ENCODE measurements at places on chromosomes 5 and 9.
A peak's percentile ranks its signal among the peaks of the same experiment; 100 is the strongest.

DNA sequence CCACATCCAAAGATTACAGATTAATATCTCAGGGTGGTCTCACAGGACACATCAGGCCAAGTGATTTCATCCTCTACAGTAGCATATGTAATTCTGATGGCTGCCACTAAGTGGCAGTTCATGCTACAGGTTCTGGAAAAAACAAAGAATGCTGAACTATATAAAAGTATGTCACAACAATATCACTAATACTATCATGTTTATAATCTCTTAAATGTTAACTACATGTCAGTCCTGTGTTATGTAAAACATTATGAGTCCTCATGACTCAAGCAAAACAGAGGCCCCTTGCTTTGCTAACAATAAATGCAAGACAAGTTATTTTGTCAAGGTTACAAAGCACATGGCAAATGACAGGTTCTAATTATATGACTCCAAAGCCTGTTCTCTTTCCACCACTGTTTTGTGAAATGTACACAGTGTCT, 233.2 kb downstream of the FBXL17 start:
- no peak for DNase-seq

- no peak for DNase-seq
Measured at GRCh38 chr9:95104980-95105379, 212.5 kb downstream of the FANCC start.

DNA sequence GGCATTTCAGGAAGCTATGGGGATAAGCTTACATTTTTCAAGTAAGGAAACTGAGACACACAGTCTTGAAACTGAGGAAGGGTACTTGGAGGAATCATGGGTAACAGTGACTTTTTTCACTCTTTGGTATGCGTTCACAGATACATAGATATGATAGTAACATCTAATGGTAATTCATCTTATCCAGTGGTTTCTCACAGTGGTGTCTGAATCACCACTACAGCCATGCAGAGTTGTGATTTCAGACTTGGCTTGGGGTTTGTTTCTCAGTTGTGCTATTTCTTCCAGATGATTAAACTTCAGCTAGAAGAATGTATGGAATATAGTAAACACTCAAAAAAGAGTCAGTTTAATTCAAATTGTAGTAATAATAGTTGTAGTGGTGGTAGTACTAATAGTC, 239.1 kb upstream of the NUDT12 start:
- no peak for DNase-seq

DNA sequence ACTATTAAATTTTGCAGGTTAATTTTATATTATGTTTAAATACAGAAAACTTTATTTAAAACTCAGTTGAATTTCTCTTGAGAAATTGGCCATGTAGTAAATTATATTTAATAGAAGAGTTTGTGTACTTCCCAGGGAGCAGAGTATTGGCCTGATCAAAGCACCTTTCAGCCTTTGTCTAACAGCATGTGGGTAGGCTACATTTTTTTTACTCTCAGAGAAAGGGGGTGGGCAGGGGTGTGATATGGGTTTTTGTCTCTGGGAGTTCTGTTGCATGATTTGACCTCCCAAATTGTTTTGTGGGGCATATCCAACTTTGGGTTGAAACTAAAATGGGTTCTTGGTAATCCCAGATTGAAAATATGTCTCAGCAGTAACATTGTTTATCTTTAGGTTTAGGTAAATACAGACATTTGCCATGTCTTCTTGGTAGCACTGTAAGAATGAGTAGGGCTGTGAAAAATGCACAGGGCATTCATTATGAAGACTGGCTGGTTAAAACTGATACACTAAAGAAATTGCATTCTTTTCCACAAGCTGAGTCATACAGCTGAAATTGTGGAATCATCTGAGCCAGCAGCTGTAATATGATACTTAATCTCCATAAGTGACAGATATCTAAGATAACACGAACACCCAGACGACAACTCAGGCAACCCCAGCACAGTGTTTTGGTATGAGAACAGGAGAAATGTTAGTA, 75.4 kb upstream of the CDKN2B start:
- DNase-seq, result peak; percentile 24

DNA sequence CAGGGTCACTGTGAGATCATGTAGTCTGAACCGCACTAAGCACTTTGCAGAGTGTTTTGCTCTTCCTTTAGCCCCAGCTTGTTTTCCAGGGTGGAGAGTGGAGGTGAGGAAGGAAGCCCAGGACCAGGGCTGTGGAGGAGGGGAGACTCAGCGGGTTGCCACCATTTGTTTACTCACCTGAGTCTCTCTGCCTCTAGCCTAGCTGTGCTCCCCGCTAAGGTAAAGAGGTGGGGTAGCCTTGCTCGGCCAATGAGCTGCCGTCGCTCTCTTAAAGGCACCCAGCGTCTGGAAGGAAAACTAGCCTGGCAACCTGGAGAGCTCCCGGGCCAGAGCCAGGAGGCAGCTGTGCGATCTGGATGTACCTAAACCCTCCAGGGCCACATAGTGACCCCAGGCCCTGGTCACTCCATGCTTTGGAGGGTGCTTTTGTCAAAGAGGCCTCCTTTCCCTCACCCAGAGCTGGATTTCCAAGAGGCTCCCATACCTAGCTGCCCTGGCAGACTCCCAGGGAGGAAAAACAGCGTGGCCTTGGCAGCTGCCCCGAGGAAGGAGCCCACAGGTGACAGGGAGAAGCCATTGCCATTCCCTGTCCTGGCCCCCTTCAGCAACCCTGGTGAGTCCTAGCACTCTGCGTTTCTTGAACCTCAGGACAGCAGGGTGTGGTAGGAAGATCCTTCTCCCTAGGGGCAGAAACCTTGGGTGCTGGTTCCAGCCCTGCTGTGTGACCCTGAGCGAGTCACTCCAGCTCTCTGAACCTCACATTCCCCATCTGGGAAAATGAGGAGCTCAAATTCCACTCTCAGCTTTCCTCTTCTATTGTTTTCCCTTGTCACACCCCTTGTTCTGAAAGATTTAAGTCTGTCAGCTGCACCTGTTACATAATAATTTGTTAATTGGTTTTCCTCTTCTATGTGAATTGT, 42.4 kb upstream of the LARP1 start:
- no peak for DNase-seq

- peak; percentile 67 for DNase-seq
Measured at GRCh38 chr9:18061856-18062255, 412.1 kb upstream of the ADAMTSL1 start.

GRCh38 chr9:135040892-135041291, 46.6 kb upstream of the OLFM1 start:
- no peak for DNase-seq

DNA sequence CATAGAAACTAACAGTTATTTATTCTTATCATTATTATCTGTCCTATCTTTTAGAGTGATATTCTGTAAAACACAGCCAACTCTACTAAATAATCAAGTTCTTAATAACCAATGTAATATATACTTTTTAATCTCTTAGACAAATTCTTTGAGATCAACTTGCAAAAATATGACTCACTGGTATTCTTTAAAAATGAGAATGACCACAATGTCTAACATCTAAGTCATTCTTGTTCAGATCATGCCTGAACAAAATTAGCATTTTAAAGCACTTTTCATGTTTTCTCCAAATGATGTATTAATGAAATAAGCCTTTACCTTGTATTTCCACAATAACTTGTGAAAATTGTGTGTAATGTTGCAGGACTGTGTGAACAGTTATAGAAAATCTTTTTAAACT, 356.9 kb upstream of the RGMB start:
- DNase-seq, result no peak

- DNase-seq, result no peak
Measured at GRCh38 chr5:122154491-122154890, 25.1 kb downstream of the ZNF474 start.

GRCh38 chr9:3059781-3060468, 216.0 kb upstream of the PUM3 start:
- peak; percentile 40 for DNase-seq

DNA sequence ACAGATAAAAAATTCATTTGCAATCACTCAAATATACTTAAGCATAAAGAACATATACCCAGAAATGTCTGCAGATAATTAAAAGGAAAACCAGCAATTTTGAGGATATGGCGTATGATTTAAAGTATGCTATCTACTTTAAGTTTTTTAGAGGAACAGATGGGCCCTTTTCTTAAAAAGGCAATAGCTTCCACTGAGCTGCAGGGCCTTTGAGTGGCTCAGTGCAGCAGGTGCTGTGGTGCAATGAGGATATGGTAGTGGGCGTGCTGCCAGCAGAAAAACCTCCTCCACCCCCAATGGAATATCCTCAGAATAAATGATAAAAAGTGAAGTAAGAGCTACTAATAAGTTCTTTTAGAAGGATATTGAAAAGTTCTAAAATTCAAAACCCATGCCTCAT, 814.5 kb downstream of the MTRR start:
- no peak for DNase-seq

- DNase-seq, result no peak
Measured at GRCh38 chr5:169721771-169722170, 84.7 kb downstream of the DOCK2 start.

DNA sequence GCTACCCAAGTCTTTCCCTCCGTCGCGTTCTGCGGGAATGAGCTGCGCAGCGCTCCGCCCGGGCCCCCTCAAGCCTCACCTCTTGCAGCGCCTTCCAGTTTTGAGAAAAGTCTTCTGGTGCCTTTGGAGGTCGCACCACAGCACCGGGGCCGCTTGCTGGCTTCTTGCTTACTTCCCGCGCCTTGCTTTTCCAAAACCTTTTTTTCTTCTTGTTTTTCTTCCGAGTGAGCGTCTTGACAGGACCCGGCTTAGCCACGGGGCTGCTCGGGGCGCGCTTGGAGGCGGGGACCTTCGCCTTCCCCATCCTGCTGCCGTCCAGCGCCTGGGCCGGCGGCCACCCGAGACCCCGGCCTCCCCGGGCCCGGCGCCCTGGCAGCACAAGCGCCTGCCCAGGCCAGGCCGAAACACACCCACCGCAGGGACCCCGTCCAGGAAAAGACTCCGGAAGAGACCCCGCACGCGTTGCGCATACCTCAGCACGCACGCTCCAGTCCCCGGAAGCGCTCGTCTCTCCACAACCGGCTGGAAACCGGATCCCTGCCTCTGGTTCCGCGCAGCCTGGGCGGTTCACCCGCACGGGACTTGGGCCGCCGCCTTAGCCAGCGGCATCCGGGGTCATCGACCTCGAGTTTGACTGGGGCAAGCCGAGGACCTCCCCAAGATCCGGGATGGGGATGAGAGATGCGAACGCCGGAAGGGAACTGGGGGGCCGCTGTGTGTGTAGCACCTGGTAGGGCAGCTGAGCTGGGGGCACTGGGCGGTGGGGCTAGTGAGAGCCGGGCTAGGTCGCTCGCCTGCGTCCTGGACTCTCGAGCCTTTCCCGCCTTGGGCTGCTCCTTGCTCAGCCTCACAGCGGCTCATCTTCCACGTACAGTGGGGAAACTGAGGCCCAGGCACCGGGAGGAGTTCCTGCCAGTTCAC, at the start of gene REXO4:
Gene REXO4 (minus strand): TSS at position 470 of the 921 bp plus-strand sequence. CDS start 166 bp downstream, at position 304.
- peak; percentile 88 for DNase-seq

Data from MV-4-11 (cell line).